Stimulated activated CD8-positive, alpha-beta memory T cell treated with anti-CD3 and anti-CD28 coated beads, Interleukin-4, amount 100 ng/mL, for 4 hours (primary cell): ENCODE measurements at places on chromosomes 16 and 17.

- DNase-seq: no peak
Measured at GRCh38 chr17:13776027-13776551, 174.4 kb upstream of the HS3ST3A1 start.

DNA sequence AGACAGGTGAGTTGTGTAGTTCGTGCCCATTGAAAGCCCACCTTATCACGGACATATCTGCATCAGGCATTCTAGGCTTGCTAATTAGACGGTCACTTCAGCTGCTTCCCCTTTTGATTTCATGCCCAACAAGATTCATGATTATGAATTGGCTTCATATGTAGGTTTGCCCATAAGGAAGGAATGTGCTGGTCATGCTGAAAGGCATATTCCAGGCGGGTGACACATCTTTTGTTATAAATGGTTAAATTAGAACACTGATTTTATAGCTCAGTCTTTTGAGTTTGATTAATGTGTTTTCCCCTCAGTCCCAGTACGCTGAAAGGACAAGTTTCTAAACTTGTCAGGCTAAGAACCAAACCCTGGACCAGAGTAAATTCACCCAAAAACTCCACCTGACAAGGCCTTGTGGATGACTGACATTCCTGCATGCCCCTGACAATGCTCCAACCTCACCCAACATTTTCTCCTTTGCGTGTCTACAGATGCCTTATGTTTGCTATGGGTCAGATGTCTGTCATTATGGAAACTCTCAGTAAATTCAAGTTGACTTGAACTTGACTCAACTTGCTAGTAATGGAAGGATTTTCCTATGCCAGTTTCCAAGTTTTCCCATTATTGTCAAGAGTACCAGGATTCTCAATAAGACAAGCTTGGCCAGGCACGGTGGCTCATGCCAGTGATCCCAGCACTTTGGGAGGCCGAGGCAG, 421.9 kb downstream of the PMP22 start:
- no peak for DNase-seq

GRCh38 chr16:88655053-88655732, 4.3 kb upstream of the CYBA start:
- DNase-seq: no peak

DNA sequence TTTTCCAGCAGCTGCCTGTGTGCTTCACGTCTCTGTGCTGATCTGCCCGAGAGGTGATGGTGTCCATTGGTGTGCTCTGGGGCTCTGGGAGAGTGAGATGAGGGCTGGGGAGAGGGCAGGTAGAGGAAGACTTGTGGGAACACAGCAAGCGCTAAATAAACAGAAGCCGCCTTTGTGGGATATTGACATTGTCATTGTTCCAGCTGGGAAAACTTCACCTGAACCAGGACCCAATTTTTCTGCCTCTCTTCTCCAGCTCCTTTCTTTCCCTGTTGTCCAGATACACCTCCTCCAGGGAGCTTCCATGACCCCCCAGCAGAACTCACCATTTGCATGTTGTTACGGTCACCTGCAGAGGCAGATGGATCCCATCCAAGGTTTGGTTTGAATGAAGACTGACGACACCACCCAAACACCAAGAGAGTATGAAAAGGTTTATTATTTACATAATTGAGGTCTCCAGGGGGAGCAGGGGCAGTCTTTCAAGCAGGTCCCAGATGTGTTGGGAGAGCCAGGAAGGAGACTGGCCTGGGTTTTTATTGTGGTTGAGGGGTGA, 3.6 kb upstream of the ITGA3 start:
- no peak for DNase-seq

DNA sequence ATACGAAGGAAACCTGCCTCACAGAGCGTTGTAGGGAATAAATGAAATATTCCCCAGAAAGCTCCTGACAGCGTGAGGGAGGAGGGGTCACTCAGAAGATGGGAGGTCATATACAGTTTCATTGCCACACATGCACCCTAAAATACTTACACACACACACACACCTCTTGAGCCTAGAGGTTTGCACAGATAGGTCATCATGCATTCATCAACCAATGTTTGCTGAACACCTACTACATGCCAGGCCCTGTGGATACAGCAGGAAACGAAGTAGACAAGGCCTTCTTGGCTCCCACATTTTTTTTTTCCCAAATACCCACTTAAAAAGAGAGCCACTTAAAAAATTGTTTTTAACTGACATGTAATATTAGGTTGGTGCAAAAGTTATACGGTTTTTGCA, 907 bp upstream of the PLLP start:
- DNase-seq: no peak

GRCh38 chr17:76094046-76094445, 9.5 kb downstream of the EXOC7 start:
- DNase-seq: no peak

GRCh38 chr16:47886631-47887415, 269.0 kb downstream of the ABCC12 start:
- DNase-seq: no peak

GRCh38 chr16:56451753-56452689, 667 bp downstream of the OGFOD1 start:
- no peak for DNase-seq

DNA sequence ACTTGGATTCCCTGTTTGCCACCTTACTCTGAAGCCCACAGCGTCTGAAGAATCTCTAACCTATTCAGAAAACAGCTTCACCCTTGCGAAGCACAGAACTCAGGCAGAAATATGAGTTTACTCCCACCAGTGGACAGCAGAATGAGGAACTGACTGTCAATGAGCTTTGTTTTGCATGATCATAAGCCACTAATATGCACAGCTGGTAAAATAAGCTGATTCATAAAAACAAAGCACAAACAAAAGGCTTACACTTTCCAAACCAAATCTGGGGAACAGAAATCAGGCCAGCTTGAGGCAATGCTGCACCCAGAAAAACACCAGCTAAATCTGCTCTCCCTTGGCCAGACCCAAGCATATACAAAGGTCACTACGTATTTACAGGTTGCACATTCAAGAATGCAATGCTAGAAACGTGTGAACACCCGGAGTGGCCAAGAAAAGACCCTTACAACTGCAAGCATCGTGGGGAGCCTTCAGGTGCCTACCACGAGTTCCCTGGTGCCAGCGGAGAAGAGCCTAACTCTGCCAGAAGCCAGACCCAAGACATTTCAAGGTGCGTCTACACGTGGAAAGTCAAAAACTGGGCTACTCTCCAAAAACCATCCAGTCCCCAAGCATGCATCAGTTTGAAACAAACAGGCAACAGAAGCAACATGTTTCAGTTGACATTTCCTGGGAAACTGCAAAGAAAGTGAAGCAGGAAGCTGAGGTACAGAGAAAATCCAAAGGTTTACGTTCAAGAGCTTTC, 207.1 kb downstream of the ZFHX3 start:
- no peak for DNase-seq

DNA sequence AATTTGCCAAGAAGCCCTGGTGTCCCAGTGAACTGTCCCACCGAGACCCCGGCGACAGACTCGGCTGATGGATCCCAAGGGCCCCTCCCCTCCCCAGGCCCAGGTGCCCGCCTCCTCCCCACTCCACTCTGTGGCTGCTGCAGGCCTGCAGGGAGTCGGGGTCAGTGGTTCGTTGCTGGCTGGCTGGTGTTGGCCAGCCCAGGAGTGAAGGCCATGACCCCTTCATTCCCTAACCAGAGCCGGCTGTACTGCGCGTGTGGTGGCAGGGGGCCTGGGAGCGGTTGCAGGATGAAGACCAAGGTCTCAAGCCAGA, 9.2 kb upstream of the TBX2 start:
- no peak for DNase-seq

GRCh38 chr17:45315648-45316433, 979 bp downstream of the MAP3K14 start:
- DNase-seq: no peak

GRCh38 chr16:53864819-53865493, 161.0 kb downstream of the FTO start:
- DNase-seq: no peak

DNA sequence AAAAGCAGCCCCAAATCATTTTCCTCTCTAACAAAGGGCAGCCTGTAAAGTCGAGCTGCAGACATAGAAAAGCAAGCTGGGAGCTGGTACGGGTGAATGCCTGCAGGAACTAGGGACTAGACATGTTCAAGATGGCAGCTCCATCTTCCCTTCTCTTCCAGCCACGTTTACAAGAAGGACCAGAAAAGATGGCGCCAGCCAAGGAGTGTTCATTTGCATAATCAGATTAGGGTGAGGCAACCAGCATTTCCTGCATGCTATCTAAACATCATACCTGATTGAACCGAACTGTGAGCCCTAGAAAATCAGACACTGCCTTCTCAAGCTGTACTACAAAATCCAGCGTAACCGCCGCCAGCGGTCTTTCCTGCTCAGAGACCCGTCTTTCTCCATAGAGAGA, 896.8 kb downstream of the CDH11 start:
- DNase-seq: no peak

DNA sequence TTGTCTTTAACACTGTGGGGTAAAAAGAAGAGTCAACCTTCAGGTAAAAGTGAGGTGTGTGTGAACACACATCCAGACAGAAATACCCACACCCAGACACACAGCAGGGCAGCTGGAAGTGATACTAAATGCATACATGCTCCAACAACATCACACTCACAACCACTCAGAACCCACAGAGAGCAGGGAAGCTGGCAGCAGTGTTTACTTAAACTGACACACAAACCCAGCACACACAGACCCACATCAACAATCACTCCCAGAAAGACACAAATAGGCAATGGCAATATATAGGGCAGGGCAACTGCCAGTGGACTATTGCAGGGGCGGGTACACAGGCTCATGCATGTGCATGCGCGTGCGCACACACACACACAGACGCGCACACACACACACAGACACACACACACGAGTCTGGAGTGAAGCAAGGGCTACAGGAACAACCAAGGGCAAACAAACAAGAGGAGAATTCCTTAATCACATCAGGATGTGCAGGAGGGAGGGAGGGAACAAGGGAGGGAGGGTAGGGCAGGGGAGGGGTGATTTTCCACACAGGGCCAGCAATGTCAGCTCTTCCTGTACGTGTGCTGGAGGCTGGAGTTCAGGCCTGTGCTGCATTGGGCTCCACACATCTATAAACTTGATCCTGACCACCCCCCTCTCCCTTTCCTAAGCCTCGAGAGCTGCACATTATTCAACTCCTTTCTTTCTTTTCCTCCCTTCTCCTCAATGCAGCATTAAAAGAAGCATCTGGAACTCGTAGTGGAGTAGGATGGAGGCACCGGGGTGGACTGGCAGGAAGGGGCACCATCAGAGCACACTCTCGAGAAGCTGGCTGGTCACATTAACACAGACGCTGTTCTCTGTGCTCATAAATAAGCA, 30.1 kb downstream of the HIC1 start:
- no peak for DNase-seq

- DNase-seq: no peak
Measured at GRCh38 chr16:79295746-79296145, 304.8 kb downstream of the MAF start.

DNA sequence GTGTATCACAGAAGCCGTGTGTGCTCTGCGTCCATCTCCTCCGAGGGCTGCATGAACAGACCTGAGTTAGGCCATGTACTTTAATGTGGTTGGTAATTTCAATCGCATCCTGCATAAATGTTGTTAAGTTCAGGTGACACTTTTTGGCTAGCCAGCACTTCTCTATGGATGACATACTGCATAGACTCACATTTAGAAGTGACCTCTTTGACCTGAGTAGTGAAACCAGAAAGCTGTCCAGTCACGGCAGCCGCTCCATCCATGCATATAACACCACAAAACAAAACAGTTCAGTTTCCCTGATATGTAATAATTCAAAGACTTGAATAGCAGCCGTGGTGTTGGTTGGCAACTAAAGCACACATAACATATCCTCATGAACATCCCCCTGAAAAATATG, 94.1 kb downstream of the CYTH1 start:
- no peak for DNase-seq

GRCh38 chr16:65254144-65254543, 132.3 kb upstream of the CDH11 start:
- no peak for DNase-seq

- no peak for DNase-seq
Measured at GRCh38 chr17:82041144-82041814, 3.8 kb upstream of the DCXR start.

GRCh38 chr17:78819806-78820792, 20.5 kb downstream of the USP36 start:
- DNase-seq: no peak

DNA sequence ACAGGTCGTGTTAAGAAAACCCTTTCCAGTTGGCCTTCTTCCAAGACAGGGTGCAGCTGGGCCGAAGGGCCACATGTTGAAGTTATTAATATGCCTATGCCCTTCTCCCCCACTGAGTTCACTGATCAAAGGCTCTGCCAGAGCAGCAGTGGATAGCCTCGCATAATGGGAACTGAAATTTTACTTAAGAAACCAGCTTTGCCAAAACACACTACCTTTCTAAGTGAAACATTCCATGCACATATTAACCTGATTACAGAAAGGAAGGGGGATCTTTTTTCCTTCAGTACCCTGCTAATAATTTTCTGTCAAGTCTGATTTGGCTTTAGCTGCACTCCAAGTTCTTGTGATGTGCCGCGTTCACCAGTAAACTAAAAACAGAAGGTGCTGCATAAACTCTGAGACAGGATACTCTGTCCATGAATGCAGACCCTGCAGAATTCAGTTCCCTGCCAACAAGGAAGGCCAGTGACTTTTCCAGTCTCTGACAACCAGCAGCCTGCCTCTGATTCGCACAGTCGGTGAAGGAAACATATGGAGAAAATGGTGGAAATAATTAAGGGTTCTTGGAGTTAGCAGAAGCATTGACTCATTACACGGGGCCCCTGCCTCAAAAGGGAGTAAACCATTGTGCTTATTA, 283.8 kb downstream of the ZFHX3 start:
- no peak for DNase-seq

GRCh38 chr16:23101012-23101550, 48.2 kb downstream of the USP31 start:
- no peak for DNase-seq

DNA sequence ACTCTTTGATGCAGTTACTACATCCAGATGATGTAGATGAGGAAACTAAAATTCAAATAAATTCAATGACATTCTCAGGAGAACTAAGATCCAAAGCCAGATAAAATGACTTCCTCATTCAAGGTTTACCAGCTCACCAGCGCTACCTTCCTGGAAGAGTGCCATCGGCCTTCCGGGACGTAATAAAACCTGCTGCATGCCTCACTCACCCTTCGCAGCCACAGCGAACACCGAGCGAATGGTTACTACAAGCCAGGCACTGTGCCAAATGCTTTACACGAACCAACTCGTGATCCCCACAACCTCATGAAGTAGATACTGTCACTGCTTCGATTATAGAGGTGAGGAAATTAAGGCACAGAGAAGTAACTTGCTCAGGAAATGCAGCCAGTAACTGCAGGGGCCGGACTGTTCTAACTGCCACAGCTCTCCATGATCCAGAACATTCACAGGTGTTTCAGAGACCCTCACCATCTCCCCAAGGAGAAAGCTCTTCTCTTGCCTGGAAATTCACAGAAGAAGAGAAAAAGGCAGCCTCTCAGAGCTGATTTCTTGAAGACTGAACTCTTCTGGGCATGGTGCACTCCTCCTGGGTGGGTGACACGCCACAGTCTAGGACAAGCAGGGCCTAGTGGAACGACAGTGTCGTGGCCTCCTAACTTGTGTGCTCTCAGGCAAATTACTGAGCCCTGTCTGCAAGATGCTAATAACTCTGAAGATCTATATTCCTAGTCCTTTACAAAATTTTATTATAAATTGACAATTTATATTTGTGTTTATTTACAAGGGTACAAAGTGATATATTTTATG, 46.8 kb downstream of the HIC1 start:
- no peak for DNase-seq
